ENCODE measurements at places on chromosomes 6 and 20.

- DNase-seq: no peak
Observed at GRCh38 chr20:19283490-19284025, 71.1 kb downstream of the SLC24A3 start.

GRCh38 chr20:63831646-63831992, 555 bp upstream of the ZBTB46 start:
- no peak for DNase-seq

DNA sequence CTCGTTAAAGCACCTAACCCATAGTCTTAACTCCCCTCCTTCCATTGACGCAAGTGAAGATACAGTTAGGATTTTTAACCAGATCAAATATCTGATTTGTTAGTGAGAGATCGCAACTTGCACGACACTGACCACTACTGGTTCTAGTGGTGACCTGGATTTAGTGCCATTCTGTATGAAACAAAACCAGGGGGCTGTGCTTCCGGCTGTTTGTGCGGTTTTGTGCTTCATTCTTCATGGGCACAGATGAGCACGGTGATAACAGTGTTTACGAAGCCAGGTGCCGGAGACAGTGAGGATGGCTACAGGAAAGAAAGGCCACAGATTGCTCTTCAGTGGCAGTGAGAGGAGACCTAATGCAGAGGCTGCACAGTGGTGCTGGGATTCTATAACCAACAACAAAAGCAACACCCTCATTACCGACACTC, 75.5 kb downstream of the NOL4L start:
- peak; percentile 81 for DNase-seq

DNA sequence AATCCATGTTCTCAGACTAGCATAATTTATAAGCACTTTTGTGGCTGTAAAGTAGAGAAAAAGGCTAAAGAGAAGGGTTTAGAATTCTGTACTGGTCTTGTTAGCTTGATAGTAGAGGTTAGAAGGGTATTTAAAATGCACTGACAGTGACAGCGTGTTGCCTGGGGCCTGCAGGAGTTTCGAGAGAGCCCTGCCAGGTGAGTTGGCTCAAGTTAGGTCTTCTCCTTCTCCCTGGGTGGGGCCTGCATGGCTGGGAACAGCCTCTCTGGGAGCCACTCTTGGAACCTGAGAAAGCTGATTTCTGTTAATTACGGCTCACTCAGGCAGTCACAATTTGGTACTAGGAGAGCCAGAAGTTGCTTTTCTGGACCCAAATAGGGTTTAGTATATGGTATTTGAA, 103.7 kb downstream of the ARID1B start:
- no peak for DNase-seq

DNA sequence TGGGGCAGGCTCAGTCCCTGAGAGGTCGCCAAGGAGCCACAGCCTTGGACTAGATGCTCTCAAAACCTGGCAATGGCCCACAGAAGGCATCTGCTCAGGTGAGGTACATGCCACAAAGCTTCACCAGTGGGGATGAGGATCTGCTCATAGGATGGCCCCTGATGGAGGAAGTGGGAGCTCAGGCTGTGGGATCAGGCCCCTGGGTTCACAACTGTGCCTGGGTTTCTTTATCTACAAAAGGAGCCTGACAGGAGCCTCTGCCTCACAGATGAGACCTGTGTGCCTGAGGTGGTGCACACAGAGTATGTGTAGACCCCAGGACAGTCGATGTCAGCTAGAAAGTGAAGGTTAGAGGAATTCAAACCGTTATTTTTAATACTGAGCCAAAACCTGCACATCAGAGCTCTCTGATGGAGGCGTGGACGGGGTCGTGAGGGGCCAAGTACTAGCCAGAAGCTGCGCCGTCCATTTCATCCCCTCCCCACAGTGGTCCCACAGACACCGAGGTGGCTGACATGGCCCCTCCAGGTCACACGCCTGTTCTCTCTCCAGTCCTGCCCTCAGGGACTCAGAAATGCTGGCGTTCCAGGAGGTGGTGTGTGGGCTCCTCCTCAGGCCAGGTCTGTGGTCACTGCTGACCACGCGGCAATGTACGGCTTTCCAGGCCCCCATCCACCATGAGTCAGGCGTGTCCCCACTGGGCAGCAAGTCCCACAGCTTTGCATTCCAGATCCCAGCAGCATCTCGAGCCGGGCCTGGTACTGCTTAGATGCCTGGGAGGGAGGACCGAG, 33.3 kb downstream of the NTSR1 start:
- no peak for DNase-seq

- no peak for DNase-seq
Observed at GRCh38 chr6:113363866-113364265, 493.3 kb upstream of the MARCKS start.

- DNase-seq: no peak
Observed at GRCh38 chr6:140784573-140784972, 1348.2 kb upstream of the GJE1 start.

- no peak for DNase-seq
Observed at GRCh38 chr20:34859367-34859766, 13.3 kb downstream of the GGT7 start.

DNA sequence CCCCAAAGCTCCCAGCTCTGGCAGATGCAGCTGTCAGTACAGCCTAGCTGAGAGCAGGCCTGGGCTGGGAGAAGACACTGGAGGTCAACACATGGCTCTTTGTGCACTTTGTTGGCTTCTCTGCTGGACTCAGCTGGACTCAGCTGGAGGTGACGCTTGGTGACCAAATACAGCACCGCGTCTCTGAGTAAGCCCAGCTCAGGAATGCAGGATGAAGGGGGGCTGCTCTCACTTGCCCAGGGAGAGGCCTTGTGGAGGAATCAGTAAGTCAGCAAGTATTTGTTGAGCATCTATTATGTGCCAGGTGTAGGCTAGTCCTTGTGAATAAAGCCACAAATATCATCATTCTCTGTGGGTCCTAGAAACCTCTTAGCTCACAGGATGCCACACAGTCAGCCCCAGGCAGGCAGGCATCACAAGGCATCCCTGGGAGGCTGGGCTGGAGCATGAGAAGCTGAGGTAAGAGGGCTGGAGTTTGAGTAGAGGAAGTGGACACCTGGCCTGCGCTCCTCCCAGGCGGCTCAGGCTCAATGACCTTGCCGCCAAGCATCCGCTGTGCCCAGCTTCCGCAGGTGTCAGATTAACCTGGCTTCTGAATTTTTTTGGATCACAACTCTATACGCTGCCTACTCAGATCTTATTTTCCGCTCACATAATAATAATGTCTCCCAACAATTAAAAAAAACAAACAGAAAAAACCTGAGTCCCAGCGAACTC, 95.4 kb downstream of the TMEM170B start:
- DNase-seq: no peak

- DNase-seq: no peak
Observed at GRCh38 chr6:70675822-70676221, 8.1 kb downstream of the SMAP1 start.

- DNase-seq: no peak
Observed at GRCh38 chr6:108114841-108115597, 40.5 kb upstream of the OSTM1 start.

DNA sequence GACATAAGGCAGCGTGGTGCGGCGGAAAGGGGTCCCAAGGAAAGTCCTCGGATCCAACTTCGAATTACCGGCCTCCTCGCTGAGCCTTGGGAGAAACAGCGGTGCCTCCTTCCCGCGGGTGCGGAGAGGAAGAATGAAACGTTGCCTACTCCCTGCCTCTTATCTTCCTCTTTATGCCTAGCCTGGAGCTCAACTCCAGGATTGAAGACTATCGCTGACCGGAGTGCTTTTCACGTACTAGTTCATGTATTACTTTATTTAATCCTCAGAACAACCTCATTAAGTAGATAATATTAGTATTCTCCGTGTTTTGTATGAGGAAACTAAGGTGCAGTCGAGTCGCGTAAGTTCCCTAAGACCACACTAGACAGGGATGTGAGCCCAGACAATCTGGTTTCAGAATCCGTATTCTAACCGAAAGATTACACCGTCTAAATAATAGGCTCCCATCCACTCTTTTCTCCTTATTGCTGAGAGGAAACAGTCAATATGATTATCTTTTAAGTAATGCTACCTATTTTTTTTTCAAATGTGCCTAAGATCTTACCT, 793 bp upstream of the PDSS2 start:
- no peak for DNase-seq

DNA sequence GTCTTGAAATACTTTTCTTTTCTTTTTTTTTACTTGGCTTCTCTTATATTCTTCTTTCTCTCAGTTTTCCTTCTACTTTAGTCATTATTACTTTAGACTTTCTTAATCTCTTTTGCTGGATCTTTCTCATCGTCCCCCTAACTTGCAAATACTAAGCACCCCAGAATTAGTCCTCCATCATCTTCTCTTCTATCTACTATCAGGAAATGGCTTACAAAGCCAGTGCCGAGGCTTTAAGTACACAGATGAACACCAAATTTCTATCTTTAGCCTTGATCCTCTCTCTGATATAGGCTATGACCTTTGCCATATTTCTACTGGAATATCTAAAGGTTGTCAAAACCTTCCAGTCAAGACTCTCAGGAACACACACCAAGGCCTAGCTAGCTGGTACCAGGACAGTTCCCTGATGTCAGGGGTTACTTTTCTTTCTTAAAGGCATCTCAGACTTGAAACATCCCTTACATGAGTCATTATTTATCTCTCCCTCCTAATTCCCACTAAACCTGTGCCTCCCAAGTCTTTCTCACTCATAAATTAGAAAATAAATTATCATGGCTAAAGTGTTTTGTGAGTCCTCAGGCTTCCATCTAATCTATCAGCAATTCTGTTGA, 278.6 kb upstream of the TCF21 start:
- no peak for DNase-seq

- DNase-seq: no peak
Observed at GRCh38 chr20:32450484-32451061, 92.4 kb downstream of the ASXL1 start.

- DNase-seq: no peak
Observed at GRCh38 chr20:8842525-8842924, 226.4 kb upstream of the PLCB4 start.

DNA sequence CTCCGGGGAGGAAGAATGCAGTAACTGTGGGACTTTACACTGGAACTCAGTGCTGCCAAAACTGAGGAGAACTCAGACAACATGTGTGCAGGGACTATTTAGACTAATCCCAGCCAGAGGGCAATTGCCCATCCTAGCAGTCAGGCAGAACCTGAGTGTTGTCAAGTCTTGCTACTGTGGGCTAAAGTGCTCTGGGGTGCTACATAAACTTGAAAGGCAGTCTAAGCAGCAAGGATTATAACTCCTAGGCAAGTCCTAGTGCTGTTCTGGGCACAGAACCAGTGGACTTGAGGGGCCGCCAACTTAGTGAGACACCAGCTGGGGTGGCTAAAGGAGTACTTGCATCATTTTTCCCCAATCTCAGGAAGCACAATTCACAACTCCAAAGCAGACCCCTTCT, 363.8 kb upstream of the PTCHD4 start:
- DNase-seq: no peak

DNA sequence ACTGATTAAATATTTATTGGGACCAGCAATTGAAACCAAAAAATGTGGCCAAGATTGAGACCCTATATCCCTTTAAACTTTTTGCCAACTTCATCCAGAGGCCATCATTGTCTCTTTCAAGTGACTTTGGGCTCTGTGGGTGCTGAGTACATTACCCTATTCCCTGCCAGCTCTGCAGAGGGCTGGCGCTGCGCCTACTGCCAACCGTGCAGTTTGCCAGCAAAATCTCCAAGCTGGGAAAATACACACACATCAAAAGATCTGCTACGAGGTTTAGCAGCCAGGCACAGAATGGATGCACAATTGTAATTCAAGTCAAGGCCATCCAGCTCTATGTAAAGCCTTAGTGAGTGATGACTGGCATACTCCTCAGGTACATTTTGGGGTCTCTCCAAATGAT, 125.0 kb downstream of the CBLN4 start:
- DNase-seq: no peak

GRCh38 chr6:85482206-85482904, 32.5 kb downstream of the NT5E start:
- no peak for DNase-seq

DNA sequence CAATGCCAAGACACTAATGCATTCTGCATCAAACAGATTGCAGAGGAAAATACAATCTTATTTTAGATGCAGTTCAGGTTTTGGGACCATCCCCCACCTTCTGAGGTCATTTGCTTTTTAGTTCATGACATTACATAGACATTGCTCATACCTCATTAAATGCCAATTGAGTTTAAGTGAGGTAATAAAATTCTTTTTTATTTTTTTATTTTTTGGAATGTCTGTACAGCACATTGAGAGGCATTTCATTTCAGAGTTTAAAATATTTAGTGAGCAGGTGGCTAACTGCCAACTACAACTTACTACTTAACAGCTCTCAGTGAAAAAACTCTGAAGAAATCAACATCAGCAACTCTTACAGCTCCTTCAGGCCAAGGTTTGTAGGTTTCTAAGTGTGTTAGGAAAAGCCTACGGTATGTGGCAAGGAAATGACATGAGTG, 482.2 kb upstream of the RNF217 start:
- DNase-seq: no peak

GRCh38 chr6:154267508-154268106, 89.0 kb downstream of the IPCEF1 start:
- DNase-seq: no peak

- no peak for DNase-seq
Observed at GRCh38 chr6:80454197-80454596, 347.7 kb downstream of the BCKDHB start.

GRCh38 chr6:16292942-16293341, 54.6 kb downstream of the GMPR start:
- DNase-seq: no peak

DNA sequence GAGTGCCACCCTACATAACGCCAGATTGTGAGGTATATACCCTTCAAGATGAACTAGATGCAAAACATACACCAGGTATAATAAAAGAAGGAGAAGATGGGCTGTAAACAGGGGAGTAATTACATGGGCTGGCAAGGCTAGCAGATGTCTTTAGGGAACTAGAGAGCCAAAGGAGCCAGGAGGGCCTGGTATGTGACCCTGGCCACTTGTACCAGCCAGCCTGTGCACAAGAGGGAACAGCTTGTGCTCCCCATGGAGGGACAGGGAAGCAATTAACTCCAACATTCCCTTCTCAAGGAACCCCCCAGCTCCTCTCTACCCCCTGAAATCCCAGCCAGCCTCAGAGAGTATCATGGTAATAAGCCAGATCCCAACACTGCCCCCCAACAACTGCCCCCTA, 139.9 kb downstream of the HIVEP2 start:
- DNase-seq: no peak

DNA sequence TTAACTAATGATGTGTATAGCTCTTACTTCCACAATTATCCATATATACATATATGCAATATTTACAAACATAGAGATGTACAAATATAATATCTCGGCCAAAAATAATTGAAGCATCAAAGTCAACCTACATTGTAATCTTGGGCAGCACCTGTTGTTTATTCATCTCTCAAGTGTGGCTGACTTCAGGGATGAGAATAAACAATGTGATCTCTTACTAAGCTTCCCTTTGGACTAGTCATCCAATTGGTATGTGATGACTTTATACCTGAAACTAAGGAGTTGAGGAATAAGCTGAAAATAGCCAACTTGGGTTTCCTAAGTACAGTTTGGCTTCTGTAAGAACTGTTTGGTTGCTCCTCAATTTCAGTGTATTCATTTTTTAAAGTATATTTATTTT, 256.6 kb downstream of the KHDC1L start:
- no peak for DNase-seq

DNA sequence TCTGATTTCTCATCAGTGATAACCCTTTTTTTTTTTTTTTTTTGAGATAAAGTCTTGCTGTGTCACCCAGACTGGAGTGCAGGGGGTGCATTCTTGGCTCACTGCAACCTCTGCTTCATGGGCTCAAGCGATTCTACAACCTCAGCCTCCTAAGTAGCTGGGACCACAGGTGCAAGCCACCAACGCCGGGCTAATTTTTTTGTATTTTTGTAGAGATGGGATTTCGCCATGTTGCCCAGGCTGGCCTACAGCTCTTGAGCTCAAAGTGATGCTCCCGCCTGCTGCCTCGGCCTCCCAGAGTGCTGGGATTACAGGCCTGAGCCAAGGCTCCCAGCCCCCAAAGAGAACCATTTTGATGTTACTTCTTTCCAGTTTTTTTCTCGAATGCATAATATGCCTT, 2.2 kb downstream of the FABP7 start:
- DNase-seq: no peak

Data from central memory CD4-positive, alpha-beta T cell (primary cell).